Fibroblast of skin of abdomen (primary cell): ENCODE measurements at places on chromosomes 4 and X.

DNA sequence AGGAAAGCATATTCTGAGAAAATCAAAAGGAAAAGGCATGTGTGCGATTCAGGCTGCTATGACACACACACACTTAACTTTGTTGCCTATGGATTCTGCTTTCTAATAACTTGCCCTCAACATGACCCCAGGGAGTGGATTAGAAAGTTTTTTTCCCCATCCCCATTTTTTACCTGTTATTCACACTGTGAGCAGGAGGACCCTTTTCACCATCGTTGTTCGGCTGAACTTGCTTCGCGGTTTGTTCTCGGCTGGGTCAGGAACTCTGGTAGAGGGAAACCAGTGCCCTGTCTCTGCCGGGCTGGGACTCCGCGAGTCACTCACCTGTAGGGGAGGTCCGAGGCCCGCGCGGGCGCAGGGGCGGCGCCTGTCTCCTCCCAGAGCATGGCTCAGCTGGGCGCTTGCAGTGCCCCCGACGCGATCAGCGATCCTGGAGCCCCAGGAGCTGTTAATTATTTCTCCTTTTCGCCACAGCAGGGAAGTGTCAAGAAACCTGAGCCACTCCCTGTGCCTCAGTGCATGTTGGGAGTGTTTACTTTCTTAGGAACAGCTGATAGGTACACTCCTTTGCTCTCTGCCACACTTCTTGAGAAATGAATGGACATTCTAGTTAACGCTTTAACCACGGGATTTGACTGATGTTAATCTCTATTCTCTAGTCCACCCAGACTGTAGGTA, at the start of gene RASSF6:
Gene RASSF6, minus strand, starts transcription at position 322 of the 678 bp plus-strand sequence. CDS start 8,641 bp downstream, outside the sequence.
- no peak for DNase-seq

DNA sequence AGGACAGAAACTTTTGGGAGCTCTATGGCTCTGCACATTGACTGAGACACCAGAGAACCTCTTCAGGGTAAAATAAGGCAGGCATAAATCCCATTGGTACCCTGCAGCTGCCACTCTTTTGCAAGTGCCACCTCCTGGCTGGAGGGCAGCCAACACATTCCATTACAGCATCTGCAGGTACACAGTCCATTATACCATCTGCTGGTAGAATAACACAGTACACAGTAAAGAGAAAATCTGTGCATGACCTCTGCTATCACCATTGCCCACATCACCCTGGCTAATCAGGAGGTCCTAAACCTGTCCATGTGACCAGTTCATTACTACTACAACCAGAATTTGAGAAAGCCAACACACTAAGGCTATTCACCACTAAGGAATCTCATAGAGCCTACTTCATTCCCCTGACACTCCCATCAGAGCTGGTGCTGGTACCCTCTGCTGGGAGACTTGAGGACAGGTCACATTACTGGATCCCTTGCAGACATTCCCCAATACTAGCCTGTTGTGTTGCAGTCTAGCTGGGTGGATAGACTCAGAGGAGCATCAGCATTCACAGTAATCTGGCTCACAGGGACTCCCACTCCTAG, 176.2 kb upstream of the TACR3 start:
- peak; percentile 23 for DNase-seq

DNA sequence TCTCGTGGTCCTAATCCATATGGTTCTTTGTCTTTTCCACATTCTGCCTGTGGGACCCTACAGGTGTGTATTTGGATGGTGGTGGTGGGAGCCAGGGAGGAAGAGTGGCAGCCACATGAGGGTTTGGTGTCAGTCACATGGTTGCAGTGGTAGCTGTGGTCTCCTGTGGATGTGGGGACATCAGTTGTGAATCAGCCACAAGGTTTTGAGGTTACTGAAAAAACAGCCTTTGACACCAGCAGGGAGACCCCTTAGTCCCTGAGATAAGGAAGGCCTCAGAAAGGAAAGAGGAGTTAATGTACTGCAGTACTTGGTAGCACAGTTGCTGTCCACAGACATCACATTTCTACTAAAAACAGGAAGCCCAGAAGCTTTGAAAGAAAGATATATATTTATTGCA, 15.8 kb upstream of the GAGE10 start:
- DNase-seq = no peak

DNA sequence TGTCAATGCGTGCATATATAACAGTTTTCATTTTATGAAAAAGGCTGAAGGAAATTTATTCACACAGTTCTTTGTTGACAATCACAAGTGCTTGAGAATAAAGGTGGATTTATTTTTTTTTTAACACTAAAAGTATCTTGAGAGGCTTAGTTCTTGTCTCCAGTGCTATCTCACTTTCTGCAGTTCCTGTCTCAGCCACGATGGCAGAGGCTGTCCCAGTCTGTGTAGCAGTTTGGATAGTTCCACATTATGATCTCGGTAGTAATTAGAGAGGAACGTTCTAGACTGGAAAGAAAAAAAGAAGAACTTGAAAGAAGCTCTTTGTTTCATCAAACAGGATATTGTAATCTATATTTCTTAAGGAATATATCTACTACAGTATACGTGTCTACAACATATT, 229.0 kb downstream of the UGT8 start:
- no peak for DNase-seq

GRCh38 chrX:72060196-72060920, 71.4 kb downstream of the RTL5 start:
- no peak for DNase-seq

GRCh38 chr4:178871476-178871875, 1429.2 kb upstream of the AGA start:
- DNase-seq = no peak

- no peak for DNase-seq
Observed at GRCh38 chrX:18674417-18674787, 2.5 kb upstream of the RS1 start.

- DNase-seq = peak; percentile 64
Observed at GRCh38 chrX:101208152-101208905, 11.3 kb upstream of the DRP2 start.

GRCh38 chr4:125734504-125734903, 419.7 kb downstream of the FAT4 start:
- DNase-seq = no peak

GRCh38 chrX:146602246-146602645, 207.3 kb upstream of the CXorf51B start:
- no peak for DNase-seq

DNA sequence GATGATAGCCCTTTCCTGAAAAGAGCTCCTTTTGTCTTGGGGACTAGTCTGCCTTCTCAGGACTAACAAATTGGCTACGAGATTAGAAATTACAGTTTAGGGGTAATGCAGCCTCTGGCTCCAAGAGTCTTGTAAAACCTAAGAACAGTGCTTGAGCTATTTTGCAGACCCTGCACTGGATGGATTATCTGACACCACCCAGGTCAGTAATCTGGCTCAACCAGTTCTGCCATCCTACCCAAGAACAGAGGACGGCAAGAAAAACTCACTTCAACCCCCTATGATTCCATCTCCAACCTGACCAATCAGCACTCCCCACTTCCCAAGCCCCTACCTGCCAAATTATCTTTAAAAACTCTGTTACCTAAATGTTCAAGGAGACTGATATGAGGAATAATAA, 225.1 kb downstream of the FAM47A start:
- no peak for DNase-seq

DNA sequence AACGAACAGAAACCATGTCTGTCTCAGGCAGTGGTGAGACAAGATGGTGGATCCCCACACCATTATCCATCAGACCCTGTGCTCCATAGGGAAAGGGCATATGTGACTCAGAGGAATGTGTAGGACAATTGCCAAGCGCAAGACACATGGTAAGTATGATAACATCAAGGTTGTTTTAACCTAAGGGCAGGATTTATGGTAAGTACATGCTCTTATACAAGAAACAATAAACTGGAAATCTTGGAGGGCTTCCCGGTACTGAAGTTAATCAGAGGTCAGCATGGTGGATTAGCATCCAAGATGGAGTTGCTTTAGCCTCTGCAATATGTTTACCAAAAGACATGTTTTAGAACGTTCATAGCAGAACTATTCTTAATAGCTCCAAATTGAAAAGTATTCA, 355.0 kb downstream of the PPP1R2C start:
- DNase-seq = no peak

DNA sequence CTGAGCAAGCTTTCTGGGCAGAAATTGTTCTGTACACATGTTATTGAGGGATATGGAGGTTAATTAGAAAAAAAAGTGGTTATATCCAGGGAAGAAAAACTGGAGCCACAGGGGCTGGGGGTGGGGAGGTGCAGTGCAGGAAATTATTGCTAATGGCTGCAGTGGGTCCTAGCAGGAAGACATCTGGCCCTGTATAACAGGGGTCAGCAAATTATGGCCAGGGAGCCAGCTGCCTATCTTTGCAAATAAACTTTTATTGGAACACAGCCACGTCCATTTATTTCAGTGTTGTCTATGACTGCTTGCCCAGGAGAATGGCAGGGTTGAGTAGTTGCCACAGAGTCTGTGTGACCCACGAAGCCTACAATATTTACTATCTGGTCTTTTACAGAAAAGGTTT, 23.4 kb upstream of the PRPS2 start:
- no peak for DNase-seq

GRCh38 chr4:176957353-176958118, 164.8 kb upstream of the VEGFC start:
- DNase-seq = no peak

DNA sequence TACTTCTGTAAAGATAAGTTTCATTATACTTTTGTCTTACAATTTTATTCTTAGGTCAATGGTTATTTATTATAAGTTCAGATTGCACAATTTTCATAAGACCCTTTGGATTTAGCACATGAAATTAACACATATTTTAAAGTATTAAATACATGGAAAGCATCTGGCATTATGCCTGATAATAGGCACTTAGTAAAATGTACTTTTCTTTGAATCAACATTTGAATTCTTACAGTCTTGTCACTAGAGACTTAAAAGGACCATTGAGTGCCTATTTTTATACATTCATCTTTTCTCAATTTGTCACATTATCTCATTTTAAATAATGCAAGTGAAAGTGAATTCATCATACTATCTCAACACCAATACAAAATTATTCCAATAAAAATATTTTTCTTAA, 23.0 kb downstream of the NIPAL1 start:
- no peak for DNase-seq

- DNase-seq = no peak
Observed at GRCh38 chrX:55326985-55327384, 62.3 kb upstream of the PAGE3 start.

DNA sequence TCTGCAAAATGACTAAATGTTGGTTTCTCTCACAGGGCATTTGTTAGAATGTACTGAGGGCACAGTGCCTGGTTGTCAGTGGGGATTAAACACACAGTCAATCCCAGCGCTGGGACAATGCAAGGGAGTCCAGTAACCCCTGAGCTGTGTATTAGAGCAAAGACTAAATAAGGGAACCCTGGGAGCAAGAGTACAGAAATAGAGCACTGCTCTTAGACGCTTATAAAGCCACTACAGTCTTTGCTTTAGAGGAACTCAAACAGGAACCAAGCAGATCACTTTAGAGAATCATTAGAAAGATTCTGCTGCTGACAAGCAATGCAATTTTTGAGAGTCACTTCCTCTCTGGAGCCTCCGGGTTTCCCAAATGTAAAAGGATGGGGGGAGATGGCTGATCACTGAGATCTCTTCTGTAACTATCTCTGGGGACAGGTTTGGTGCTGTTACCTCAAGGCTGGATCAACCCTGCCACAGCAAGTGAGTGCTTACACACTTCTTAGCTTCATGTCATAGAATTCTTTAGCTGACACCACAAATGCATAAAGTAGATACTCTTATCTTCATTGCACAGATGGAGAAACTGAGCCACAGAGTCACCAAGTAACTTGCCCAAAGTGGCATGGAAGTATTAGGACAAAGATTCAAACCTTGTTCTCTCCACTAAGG, 137.8 kb upstream of the CPEB2 start:
- no peak for DNase-seq

GRCh38 chr4:143641361-143641760, 59.1 kb downstream of the FREM3 start:
- DNase-seq = no peak

DNA sequence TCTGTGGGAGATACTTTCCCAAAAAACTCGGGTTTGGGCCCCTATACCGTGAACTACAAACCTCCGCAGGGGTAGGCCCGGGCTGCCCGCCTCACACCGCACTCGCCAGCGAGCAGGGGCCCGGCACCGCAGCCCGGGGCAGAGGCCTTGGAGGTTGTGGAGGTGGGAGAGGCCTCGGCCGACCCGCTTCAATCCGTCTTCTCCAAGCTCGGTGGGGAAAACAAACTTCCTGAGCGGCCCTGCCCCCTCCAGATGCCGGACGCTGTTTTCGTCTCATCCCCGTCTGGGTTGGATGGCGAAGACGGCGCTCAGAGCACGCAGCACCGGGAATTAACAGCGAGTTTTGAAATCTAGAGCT, 442 bp upstream of the MCUB start:
- no peak for DNase-seq

DNA sequence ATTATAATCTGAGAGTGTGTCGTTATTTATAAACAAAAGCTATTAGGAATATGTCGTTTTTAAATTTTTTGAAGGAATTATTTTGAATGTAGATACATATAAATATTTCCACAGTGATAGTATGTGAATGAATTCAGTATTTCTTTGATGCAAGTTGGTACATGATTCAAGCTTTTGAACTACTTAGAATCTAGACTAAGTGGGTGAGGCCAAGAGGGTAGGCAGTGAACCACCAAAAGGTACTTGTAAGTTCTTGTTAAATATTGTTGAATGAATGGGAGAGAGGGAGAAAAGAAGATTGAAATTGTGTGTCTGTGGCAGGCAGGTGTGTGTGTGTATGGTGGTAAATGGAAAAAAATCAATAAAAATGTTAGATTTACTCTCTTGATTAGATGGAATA, 69.6 kb downstream of the ARFIP1 start:
- DNase-seq = no peak

GRCh38 chr4:85928775-85929591, 430.9 kb downstream of the MAPK10 start:
- DNase-seq = peak; percentile 60

- no peak for DNase-seq
Observed at GRCh38 chr4:135194477-135194876, 992.9 kb upstream of the PABPC4L start.

DNA sequence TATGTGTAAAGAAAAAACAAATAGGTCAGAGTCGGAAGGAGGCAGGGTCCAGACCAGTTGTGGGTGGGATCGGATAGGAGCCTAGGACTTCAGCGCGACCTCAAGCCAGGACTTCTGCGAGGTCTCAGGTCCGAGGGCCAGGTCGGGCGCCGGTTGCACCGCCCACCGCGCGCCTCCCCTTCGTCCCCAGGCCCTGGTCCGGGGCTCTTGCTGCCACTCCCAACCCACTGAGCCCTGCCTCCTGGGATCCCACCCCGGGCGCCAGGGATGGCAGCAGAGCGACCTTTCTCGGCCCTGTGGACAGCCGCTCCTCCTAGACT, 12.3 kb downstream of the PITX2 start:
- DNase-seq = no peak

DNA sequence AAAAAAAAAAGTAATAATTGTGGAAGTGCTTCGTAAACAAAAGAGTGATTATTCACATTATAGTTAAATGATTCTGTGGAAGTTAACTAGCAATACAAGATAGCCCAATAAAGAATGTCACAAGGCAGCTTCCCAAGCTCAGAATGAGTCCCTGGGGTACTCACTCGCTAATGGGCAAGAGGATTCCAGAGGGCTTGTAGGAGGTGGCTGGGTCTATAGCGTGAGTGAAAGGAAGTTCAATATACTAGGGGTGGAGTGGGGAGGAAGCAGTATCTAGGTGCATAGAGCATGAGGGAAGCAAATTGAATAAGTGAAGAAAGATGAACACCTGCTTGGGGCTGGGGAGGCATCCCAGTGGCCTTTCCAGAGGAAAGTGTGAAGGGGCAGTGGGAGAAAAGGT, 42.5 kb downstream of the RTL5 start:
- DNase-seq = no peak
